ENCODE measurements at places on chromosomes 11 and 22.

GRCh38 chr11:20762980-20763379, 93.6 kb downstream of the NELL1 start:
- no peak for DNase-seq

GRCh38 chr22:19687561-19688300, 26.6 kb upstream of the SEPTIN5 start:
- no peak for DNase-seq

DNA sequence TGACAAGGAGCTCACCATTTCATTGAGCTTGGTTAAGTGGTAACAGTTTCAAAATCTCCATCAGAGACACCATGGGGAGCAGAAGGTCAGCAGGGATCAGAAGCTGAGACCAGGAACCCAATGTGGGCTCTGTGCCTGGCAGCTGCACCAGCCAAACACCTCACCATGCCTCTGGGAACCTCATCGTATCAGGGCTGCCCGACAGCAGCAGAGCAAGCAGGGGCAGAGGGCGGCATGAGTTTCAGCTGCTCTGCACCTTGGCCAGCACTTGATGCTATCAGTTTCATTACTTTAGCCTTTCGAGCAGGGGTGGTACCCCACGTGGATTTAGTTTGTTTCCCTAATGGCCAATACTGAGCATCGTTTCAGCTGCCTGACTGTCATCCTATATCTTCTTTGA, 77.8 kb downstream of the DGCR2 start:
- no peak for DNase-seq

DNA sequence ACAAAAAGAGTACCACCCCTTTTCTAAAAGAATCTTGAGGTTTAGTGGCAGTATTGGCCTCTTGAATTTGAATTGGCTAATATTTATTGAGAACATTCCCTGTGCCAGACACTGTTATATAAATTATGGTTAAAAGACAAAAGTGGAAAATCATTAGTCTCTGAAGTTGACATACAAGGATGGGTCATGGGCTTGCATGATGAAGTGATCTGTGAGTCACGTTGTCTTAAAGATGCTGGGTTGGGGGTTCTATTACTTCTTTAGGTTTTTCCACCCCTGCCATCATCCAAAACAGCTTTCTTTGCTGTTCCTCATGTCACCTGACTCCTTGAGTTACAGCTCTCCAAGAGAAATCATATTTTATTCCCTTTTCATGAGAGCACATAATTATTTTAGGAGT, 85.0 kb downstream of the CD44 start:
- DNase-seq, result no peak
